Frontal cortex (tissue), 4 donors: ENCODE measurements at places on chromosomes 13 and 19. TPM values are rescaled to one million over a fixed set of nuclear protein-coding genes. Genes with fewer than 3 reads are reported as not detected.
A peak's percentile ranks its signal among the peaks of the same experiment; 100 is the strongest.

DNA sequence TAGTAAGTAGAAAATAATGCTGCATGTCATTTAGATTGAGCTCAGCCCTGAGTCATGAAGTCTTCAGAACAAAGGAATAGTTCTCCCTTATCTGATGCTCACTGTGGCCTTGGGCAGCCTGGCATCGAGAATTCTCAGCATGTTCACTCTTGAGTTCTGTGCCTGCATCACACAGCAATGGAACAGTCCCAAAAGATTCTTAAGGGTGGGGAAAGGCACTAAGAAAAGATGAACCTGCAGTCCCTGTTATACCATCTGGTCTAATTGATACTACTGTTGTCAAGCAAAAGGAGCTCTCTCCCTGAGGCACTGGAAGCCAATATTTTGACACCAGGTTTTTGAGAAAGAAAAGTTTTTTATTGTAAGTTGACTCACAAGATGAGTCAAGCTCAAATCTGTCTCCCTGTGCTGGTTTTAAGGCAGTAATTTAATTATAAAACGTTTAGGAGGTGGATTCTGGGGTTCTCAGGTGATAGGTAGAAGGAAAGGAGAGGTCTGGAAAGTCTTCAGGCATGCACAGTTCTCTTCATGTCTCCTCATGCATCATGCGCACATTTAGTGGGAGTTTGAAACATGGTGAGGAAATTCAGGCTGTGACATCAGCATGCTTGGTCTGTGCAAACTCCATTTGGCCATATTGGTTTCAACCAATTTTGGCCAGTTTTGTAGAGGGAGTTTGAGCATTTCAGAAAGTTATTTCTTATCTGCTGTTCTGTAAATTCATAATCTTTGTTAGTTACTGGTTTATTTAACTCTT is 38.1 kb upstream of the ZNF766 start:
- no peak for DNase-seq

- peak; percentile 63 for DNase-seq
Observed at GRCh38 chr19:48741129-48741999, 954 bp upstream of the RASIP1 start.

The ZSCAN4 gene
- total RNA-seq, result not detected

The KLK15 gene
- total RNA-seq, result not detected

GRCh38 chr13:77136902-77137420 is 110.0 kb upstream of the FBXL3 start:
- no peak for DNase-seq

DNA sequence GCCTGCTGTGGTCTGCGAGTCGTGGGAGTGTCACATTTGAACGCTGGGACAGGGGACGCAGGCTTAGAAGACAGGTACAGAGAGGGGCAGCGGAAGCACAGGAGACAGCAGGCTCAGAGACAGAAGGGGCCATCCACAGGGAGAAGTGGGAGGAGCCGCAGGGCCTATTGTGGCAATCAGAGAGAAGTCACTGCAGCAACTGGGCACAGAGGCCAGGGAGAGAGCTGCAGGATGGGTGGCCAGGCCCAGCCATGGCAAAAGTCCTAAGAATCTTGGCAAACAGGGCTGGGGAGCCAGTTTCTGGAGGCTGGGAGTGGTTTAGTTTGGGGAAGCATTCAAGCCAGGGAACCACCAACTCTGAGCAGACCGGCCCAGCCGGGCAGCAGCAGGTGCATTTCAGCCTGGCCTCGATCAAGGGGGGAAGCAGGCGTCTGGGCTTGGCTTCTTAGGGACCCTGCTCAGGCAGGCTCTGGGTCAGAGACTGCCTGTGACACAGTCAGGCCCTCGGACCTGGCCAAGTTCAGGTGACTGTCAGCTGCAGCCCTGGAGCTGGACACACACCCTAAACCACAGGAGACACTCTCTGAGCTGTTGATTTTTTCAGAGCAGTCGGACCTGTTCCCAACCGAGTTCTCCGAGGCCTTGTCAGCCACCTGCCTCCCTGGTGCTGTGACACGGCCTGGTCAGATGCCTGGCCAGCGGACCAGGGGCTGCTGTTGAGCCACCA is 11.8 kb downstream of the SH3GL1 start:
- no peak for DNase-seq

GRCh38 chr19:1286487-1287353 is 1.0 kb downstream of the EFNA2 start:
- no peak for DNase-seq

DNA sequence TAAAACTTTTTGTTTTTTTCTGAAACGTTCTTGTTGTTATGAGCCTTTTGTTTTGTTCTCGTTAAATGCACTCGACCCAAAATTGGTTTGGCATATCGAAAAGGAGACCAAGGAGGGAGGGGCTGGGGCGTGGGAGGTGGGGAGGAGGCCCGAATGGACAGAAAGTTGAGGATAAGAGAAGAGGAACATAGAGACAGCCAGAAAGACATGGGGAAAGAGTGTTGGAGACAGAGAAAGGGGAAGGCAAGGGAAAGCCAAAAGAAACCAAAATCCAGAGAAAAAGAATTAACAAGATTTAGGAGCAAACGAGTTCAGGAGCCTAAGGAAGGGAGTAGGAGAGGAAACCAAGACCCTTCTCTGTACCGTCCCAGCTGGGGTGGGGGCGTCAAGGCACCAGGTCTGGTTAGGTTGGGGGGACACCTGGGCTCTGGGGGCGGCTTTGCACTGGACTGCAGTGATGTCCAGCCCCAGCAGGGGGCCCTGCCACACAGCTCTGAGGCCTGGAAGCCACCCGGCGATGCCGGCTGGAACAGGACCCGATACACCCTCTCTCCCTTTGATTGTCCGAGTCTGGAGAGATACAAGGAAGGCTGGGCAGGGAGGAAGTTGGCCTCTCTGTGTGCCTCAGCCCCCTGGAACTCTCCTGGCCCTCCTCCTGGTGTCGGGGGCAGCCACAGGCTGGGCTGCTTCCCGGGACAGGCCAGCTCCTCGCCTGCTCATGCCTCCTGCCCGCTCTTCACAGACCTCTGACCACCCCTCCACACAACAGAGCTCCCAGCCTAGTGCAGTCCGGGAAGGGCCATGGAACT is 11.6 kb upstream of the ASF1B start:
- peak; percentile 86 for DNase-seq

The B3GNT3 gene
- total RNA-seq, result not detected

- DNase-seq, result no peak
Observed at GRCh38 chr13:89227356-89227755, 1556.2 kb downstream of the SLITRK5 start.

The FBXO17 gene
- total RNA-seq, result 4.5 TPM

- DNase-seq, result no peak
Observed at GRCh38 chr13:26048741-26049140, 3.1 kb downstream of the SHISA2 start.

The ONECUT3 gene
- not detected for total RNA-seq

DNA sequence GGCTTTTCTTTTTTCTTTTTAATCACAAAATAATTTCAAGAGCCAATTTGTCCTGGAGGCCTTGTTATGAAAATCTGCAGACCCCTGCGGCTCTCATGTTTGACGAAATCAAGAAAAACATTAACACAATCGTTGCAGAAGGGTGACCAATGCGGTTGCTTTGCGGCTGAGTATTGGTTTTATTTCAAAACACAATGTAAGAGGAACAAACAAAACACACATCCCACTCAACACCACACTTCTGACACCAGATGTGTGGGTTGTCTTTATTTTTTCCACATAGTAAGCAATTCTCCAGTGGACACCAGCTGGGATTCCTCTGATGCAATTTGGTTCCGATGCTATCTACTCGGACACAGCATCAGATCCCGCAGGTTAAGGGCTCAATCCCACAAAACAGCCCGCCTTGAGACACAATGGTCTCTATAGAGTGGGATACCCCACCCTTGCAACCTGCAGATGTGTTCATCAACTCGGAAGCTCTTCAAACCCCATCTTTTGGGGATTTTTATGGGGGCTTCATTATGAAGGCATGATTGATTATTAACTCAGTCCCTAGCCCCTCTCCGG is 21.9 kb upstream of the CCDC124 start:
- no peak for DNase-seq

DNA sequence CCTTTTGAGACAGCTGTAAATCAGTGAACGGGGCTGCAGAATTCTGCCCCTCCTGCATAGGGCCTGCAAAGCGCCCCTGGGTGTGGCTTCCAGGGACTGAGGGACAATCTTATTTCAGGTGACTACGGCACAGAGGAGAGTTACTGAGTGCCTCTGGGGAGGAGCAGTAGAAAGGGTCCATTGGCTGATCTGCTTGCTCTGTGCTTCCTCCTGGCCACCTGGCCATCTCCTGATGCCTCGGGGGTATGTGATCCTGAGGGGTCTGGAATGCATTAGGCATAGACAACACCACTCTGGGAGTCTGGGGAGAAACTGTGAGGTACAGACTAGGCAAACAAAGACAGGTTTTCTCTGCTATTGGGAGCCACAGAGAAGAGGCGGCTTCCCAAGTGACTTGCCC is 2.8 kb downstream of the KCTD15 start:
- DNase-seq, result no peak

GRCh38 chr19:5058521-5059212 is 89.8 kb downstream of the KDM4B start:
- DNase-seq, result peak; percentile 55

DNA sequence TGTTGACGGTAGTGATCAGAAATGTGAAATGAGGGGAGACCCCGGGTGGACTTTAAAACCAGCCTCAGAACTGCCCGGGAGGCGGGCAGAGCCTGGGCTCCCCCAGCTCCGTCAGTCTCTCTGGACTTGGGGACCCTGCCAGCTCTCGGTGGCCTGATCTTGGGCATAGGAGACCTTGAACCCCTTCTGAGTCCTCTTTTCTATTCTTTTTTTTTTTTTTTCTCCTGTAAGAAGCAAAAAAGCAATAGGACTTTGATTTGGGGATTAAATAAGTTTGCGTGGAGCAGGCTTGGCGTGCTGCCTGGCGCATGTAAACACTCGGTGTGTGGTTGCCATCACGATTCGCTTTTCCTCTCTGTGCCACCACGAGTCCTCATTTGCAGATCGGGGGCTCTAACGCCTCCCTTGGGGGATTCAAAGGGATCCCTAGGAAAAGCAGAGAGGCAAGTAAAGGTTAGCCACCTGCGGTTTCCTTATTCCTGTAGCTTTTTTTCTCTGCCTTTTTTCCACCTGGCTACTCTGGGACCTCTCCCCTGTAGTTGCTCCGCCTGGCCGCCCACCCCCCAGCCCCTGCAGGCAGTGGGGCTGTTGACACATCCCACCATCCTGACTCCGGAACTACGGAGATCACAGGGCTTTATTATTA is 1.3 kb downstream of the SAFB start:
- no peak for DNase-seq

The SIGLEC12 gene
- total RNA-seq, result not detected

DNA sequence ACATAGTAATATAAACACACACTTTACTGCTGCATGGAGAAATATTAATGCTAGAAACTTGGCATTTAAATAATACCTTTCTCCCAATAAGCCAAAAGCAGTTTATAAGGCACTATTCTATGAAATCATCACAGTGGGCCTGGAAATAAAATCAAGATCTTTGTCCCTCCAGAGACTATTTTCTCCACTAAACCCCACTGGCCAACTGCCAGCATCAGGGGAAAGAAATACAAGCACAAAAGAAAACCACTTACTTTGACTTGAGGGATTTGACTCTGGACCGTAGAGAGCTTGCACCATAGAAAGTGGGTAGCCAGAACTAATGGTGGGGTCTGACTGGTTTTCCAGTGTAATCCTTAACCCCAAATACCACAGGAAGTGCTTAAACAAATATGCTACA is 71.9 kb downstream of the DCLK1 start:
- no peak for DNase-seq

The HIF3A gene
- 3.3 TPM for total RNA-seq

The KIR2DL1 gene
- total RNA-seq, result not detected

GRCh38 chr13:59674616-59675015 is 489.1 kb downstream of the DIAPH3 start:
- DNase-seq, result no peak

The FREM2 gene
- 1.6 TPM for total RNA-seq

DNA sequence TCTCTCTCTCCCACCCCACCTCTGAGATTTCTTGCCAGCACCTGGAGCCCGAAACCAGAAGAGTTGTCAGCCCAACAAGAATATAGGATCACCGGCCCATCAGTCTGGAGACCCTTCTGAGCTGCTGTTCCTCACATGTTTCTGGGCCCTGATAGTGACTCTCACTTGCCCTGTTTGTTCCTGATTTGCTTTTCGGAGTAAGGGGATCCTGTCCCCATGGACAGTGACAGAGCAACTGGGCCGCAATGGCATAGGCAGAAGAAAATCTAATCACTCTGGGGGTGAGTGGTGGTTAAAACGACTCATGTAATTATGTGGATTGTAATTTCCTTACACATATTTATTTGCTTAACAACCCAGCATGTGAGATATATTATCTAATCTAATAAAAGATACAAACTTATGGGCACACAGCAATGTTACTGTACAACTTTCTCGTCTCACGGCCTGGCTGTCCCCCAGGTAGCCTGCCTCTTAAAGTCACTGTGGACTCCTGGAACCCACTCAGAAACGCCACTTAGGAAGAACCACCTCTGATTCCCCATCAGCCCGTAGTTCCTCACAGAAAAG is 663 bp upstream of the SMAD9 start:
- no peak for DNase-seq

The FKRP gene
- 12.6 TPM for total RNA-seq

The DAND5 gene
- total RNA-seq, result under 0.01 TPM

DNA sequence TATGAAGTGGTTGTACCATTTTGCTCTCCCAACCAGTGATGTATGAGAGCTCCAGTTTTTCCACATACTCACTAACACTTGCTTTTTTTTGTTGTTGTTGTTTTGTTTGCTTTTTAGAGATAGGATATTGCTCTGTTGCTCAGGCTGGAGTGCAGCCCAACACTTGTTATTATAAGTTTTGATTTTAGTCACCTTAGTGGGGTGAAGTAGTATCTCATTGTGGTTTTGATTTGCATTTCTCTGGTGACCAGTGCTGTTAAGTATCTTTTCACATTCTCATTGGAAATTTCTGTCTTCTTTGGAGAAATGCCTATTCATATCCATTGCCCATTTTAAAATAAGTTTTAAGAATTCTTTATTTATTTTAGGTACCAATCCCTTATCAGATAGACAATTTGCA is 31.3 kb downstream of the CYP4F22 start:
- no peak for DNase-seq

The CCL25 gene
- total RNA-seq, result 1.2 TPM

DNA sequence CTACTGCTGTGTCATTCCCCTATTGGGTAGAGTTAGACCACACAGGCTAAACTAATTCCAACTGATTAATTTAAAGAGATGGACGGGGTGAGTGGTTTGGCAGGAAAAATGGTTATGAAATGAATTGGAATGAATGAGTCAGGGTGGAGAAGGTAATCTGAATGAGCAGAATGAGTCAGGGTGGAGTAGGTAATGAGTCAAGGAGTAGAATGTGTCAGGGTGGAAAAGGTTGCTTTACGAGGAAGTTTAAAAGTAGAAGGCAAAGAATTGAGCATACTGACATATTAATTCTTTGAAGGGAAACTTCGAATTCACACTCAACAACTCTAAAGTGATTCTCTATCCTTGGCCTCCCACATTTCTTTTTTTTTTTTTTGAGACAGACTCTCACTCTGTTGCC is 12.7 kb upstream of the ZNF121 start:
- no peak for DNase-seq

The C19orf18 gene
- 0.82 TPM for total RNA-seq

The USHBP1 gene
- 0.82 TPM for total RNA-seq

The PNMA8A gene
- 68.1 TPM for total RNA-seq

GRCh38 chr13:41199079-41199478 is 4.7 kb upstream of the KBTBD7 start:
- DNase-seq, result no peak

The MATK gene
- total RNA-seq, result 15.5 TPM
